Bronchial epithelial cell (primary cell): ENCODE measurements at places on chromosomes 11 and 22.

- DNase-seq: no peak
These were observed 30.4 kb upstream of the CKAP5 start for GRCh38 chr11:46876471-46876870.

- DNase-seq: no peak
These were observed 1.9 kb downstream of the CSNK2A3 start for GRCh38 chr11:11351042-11351586.

DNA sequence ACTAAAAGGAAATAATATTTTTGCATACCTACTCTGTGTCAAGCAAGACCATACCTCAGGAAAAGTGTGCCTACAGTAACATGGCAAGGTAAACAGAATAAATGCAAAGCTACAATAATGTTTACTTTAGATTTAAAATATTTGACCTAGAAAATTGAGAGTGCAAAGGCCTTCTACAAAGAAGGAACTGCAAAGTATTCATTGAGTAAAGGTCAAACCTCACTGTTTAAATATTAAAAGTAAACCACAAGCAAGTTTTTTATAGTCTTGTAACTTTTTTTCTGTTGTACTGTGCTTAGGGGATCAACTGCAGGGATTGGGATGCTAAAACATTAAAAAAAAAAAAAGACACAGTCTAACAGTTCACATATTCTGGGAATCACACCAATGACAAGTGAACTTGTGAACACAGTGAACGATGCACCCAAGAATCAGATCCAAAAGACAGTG is 48.8 kb downstream of the CWF19L2 start:
- no peak for DNase-seq

DNA sequence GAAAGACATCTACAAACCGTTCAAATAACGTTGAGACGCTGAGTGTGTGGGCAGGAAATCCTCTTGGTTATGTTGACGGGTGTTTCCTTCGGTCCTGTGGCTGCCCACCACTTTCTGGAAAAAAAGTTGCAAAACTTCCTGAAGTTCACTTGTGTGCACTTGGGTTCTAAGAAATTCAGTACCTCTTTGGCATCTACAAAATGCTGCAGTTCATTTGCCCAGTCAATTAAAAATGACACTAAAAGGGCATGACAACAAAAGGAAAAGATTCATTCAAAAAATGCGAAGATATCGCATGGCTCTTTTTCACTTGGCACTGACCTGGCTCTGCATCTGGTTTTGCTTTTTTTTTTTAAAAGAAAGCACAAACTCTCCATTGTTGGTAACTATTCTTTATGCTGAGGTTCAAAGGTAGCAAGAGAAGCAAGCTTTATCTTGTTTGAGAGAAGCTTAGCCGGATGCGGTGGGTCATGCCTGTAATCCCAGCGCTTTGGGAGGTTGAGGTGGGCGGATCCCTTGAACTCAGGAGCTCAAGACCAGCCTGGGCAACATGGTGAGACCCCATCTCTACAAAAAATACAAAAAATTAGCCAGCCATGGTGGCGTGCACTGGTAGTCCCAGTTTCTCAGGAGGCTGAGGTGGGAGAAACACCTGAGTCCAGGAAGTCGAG is 10.6 kb upstream of the XBP1 start:
- no peak for DNase-seq

GRCh38 chr11:657691-658126 is 20.6 kb downstream of the DRD4 start:
- DNase-seq: no peak

GRCh38 chr11:71286701-71287643 is 34.6 kb upstream of the SHANK2 start:
- DNase-seq: peak; percentile 86

DNA sequence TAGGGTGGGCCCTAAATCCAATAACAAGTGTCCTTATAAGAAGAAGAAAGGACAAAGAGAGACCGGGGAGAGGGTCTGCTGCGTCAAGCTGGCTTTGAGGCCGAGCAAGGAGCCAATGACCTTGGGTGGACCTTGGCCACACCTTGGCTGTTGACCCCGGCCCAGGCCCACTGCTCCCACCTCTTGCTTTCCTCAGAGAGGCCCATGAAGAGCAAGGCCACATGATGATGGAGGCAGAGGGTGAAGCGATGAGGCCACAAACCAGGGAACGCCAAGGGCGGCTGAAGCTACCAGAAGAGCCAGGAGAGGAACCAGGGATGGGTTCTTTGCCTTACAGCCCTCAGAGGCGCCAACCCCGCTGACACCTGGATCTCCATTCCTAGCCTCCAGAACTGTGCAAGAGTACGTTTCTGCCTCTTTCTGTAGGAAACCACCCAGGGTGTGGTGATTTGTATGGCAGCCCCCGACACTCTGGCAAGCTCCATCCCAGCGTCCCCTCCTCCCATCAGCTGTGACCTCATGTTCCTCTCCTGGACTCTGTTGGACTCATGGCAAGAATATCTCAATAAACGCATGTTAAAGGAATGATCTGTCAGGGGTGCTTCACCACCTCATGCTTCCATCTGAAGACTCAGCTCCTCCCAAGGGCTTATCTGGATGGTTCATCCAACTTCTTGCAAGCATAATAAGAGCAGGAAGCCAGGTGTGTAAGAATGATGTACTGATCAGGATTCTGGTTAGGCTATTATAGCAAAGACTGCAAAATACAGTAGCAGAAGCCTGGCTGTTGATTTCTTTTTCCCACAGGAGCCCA is 41.6 kb upstream of the LINC01488 start:
- DNase-seq: no peak

DNA sequence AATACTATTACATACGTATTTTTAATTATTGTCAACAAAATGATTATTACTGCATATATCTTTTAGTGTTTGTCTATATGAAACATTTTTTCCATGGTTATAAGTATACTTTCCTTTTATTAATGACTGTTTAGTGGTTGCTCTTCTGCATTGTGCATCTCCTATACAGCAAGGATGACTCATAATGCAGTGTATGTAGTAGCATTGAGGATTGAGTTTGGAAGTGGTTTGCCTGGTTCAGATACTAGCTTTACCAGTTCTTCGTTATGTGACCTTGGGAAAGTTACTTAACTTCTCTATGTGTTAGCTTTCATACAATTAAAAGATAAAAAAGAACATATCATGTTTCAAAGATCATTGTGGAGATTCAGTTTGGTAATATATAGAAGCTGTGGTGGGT is 44.1 kb downstream of the CHORDC1 start:
- peak; percentile 78 for DNase-seq

DNA sequence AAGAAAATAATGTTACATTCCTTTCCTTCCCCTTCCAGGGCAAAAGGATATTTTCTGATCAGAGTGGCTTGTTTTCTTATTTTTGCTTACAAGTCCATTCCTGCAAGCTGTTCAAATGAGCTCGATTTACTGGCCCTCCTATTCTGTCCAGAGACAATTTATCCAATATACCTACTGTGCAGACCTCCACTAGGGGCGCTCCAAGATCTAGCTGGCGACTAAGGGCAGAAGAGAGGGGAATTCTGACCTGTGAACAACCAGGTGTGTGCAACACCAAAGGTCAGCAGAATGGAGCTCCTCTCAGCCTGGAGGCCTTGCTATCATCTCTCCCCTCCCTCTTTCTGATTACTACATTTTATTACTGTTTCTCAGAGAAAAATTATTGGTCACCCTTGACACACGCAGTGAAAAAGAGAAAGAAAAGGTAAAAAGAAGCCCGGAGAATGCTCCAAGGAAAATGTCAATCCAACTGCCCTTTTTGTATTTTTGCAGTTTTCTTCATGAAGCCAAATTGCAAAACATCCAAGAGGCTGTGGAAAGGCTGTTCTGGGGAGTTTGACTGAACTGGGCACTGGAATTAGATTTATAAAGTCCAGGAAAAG is 3.2 kb downstream of the SEZ6L start:
- peak; percentile 30 for DNase-seq

DNA sequence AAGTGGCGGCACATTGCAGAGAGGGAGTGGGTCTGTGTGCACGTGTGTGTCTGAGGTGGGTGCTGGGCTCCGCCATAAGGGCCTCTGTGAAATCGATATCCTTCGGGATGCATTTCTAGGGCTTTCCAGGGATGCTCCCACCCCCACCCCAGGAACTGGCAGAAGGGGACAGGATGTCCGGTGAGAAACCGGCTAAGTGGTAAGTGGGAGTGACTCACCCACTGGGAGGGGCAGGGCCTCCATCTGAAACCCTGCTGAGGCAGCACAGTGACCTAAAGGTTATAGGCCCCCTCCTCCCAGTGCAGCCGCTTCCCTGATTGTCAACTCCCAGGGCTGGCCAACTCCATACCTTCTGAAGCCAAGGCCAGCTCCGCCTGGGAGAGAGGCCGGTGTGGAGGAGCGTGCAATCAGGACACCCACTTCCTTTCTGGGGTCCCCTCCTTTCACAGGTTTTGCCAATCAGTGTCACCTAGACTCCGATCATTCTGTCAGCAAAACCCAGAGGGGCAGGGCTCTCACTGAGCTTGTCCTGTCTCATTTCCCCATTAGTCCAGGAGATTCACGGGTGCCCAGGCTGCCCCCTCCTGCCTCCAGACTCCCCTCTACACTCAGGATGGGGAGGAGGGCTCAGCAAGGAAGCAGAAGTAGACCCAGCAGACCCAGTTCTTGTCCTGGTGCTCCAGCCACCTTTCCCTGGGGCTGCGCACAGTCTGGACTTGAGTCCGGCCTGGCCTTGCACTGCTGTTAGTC is 44.5 kb downstream of the NECTIN1 start:
- DNase-seq: peak; percentile 88

GRCh38 chr22:25420471-25420924 is 144.0 kb upstream of the GRK3 start:
- DNase-seq: no peak
